ENCODE measurements at places on chromosomes 13 and 19.

GRCh38 chr19:16404396-16404795, 67.4 kb downstream of the EPS15L1 start:
- DNase-seq: no peak
- no peak overlapping the region for H3K4me3 ChIP-seq
- no peaks in the 10 kb centered on the region for H3K27me3 ChIP-seq
- H3K36me3 ChIP-seq: peaks cover 100% of the 10 kb centered on the region
- H3K4me1 ChIP-seq: no peaks in the 10 kb centered on the region

DNA sequence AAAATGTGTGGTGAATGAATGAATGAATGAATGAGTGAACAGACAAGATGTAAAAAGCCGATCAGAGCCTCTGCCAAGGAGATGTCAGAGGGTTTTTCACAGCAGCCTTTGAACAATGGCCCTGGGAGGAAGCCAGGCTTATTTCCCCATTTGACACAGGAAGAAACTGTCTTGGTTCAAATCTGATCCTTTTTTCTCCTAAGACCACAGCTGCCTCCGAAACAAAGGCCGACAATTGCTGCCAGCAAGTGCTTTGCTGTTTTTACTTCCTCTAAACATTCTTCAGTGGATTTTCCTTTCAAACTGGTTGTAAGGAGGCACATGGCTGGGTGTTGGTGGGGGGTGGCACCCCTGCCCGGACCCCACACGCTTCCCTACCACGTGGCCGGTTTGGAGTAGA, 44.2 kb upstream of the HOMER3 start:
- H3K4me3 ChIP-seq: no peak overlapping the region
- peaks cover 40% of the 10 kb centered on the region for H3K4me1 ChIP-seq
- no peak overlapping the region for H3K27ac ChIP-seq
- H3K36me3 ChIP-seq: no peaks in the 10 kb centered on the region
- H3K27me3 ChIP-seq: peaks cover 60% of the 10 kb centered on the region

- no peak overlapping the region for H3K27ac ChIP-seq
- DNase-seq: no peak
- no peaks in the 10 kb centered on the region for H3K4me1 ChIP-seq
- H3K4me3 ChIP-seq: no peak overlapping the region
- no peaks in the 10 kb centered on the region for H3K27me3 ChIP-seq
These were observed 33.9 kb upstream of the SLC7A10 start for GRCh38 chr19:33259539-33259938.

- H3K4me1 ChIP-seq: no peaks in the 10 kb centered on the region
- no peaks in the 10 kb centered on the region for H3K27me3 ChIP-seq
- H3K27ac ChIP-seq: no peak overlapping the region
- no peak for DNase-seq
These were observed 8.5 kb upstream of the ZNF91 start for GRCh38 chr19:23403581-23404324.

DNA sequence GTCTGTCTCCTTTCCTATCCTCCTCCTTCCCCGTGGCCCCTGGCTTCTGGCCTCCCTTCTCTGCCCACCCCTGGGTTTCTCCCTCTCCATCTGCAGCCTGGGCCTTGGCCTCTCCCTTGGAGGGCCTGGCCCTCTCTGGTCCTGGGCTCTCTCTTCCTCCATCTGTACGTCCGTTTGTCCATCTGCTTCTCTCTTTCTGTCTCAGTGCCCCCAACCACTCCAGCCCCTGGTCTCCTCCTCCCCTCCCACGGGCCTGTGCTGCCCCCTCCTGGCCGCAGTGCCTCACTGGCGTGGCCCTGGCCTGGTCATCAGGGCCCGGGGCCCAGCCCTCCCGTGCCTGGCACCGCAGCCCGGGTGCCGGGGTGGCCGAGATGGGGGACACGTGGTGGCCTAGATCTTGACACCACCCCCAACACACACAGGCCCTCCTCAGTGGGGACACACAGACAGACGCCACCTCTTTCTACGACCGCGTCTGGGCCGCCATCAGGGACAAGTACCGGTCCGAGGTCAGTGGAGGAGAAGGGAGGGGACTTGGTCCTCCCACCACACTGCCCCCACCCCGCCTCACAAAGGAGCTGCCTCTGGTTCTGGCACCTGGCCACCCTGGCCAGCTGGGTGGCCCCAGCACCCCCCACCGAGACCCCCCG, 11.3 kb downstream of the PRKCSH start:
- H3K4me1 ChIP-seq: peaks cover 18% of the 10 kb centered on the region
- no peaks in the 10 kb centered on the region for H3K27me3 ChIP-seq
- H3K36me3 ChIP-seq: peaks cover 93% of the 10 kb centered on the region

DNA sequence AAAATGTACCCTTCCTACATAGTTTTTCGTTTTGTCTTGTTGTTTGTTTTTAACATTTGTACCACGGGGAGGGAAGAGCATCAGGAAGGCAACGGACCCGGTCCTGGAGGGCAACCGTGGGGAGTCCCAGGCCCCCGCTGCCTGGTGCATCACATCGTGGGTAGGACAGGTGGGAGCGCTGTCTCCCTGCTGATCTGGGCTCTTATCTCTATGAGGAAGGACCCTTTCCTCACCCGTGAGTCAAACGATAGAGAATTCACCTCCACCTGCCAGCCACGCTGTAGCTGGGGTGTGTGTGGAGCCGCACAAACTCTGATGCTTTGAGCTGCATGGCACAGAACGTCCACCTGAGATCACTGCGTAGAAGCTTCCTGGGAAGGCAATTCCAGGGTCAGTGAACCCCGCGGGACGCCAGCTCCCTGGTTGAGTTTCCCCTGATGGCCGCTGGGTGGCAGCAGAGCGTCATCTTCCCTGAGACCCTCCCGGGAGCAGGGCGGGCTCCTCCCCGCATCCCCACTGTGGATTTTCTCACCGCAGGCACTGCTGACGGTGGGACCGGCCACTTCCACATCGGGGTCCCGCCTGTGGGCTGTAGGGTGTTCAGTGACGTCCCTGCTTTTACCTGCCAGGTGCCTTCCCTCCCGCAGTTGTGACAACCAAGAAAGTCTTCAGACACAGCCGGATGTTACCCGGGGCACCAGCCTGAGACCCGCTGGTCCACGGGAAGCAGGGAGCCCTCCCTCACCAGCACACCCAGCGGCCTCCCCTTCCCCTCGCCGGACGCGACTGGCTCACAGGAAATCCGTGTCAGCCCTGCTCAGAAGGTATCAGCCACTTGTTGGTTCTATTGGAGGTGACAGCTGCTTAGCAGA, 54.7 kb downstream of the ZNF787 start:
- H3K4me3 ChIP-seq: peak overlapping the region; percentile 53
- H3K27ac ChIP-seq: no peak overlapping the region
- no peaks in the 10 kb centered on the region for H3K36me3 ChIP-seq

GRCh38 chr19:11247934-11248333, 8.5 kb downstream of the ANGPTL8 start:
- H3K36me3 ChIP-seq: peaks cover 87% of the 10 kb centered on the region
- no peaks in the 10 kb centered on the region for H3K27me3 ChIP-seq
- H3K4me3 ChIP-seq: no peak overlapping the region
- no peak for DNase-seq
- H3K4me1 ChIP-seq: peaks cover 30% of the 10 kb centered on the region
- peak overlapping the region; percentile 62 for H3K27ac ChIP-seq

DNA sequence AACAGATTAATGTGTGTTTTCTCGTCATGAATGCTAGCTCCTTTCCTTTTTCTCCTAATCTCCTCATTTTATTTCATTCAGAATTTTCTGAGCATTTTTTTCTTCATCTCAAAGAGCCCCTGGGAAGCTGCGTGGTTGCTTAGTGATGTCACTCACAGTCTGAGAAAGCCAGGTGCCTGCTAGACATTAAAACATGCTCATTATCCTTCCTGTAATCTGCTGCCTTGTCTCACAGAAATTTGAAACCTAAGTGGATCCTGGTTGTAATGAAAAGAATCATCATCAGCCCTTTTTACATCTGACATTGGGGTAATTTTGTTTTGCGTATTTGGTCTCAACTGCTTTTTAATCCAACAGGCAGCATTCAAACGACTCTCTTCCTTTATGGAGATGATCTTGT, 108.2 kb upstream of the RNF113B start:
- H3K27ac ChIP-seq: no peak overlapping the region
- H3K27me3 ChIP-seq: no peaks in the 10 kb centered on the region
- no peak for DNase-seq
- H3K4me1 ChIP-seq: no peaks in the 10 kb centered on the region
- H3K4me3 ChIP-seq: no peak overlapping the region

- no peak overlapping the region for H3K4me3 ChIP-seq
- DNase-seq: no peak
- H3K27me3 ChIP-seq: no peaks in the 10 kb centered on the region
- no peak overlapping the region for H3K27ac ChIP-seq
These were observed 96.0 kb downstream of the UBL3 start for GRCh38 chr13:29754473-29754806.

DNA sequence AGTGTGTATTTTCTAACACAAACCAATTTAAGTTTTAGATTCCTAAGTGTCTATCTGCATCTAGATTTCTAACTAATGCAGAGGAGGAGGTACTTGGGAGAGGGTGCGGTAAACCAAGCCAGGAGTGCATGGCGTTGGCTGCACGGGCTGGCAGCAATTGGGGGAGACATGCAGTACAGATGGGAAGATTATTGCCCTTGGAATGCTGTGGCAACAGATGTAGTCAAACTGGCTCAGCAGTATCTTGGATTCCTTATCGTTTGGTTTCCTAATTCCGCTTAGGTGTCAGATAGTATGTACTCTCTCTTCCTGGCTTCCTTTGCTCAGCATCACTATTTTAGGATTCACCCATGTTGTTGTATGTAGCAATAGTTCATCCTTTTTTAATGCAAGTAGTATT, 29.4 kb upstream of the STK24 start:
- H3K36me3 ChIP-seq: no peaks in the 10 kb centered on the region
- H3K27me3 ChIP-seq: no peaks in the 10 kb centered on the region
- no peak for DNase-seq
- no peak overlapping the region for H3K27ac ChIP-seq
- H3K4me3 ChIP-seq: no peak overlapping the region

DNA sequence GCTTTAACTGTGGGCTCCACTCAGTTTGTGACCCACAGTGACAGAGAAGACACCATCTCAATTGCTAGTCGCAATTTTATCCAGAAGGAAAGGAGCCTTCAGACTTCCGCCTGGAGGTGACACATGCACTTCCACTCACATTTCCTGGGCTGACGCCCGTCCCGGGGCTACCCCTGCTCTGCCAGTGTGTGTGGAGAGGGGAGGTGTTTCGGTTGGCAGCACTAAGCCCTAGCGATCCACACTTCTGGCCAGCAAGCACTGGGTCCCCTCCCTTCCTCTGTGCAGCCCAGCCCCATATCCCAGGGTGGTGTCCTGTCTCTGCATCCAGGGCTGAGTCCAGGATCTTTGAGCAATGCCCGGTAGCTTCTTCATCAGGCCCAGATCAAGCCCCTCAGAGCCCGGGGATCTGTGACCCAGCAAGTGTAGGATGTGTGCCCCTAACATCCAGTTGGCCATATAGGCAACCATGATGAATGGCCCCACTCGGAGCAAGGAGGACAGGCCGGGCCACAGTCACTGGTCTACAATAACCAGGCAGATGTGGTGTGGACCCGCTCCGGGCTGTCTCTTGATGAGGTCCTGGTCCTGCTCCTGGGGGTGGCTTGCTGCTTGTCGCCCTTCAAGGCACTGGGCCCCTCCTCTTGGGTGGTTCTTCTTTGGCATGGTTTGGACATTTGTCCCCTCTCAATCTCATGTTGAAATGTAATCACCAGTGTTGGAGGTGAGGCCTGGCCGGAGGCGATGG, 141.9 kb upstream of the SPACA7 start:
- no peak overlapping the region for H3K4me3 ChIP-seq
- no peak overlapping the region for H3K27ac ChIP-seq
- DNase-seq: no peak
- no peaks in the 10 kb centered on the region for H3K36me3 ChIP-seq
- H3K4me1 ChIP-seq: no peaks in the 10 kb centered on the region
- no peaks in the 10 kb centered on the region for H3K27me3 ChIP-seq

GRCh38 chr13:39054112-39054511, 15.9 kb downstream of the NHLRC3 start:
- peaks cover 7% of the 10 kb centered on the region for H3K4me1 ChIP-seq
- no peaks in the 10 kb centered on the region for H3K27me3 ChIP-seq

- no peaks in the 10 kb centered on the region for H3K4me1 ChIP-seq
- H3K27me3 ChIP-seq: no peaks in the 10 kb centered on the region
- H3K36me3 ChIP-seq: no peaks in the 10 kb centered on the region
- H3K4me3 ChIP-seq: no peak overlapping the region
- DNase-seq: no peak
These were observed 105.9 kb downstream of the AKAP11 start for GRCh38 chr13:42377640-42378382.

- H3K36me3 ChIP-seq: no peaks in the 10 kb centered on the region
- H3K4me1 ChIP-seq: peaks cover 26% of the 10 kb centered on the region
- no peak for DNase-seq
- H3K4me3 ChIP-seq: no peak overlapping the region
- peak overlapping the region; percentile 83 for H3K27ac ChIP-seq
These were observed 7.6 kb downstream of the TRPM4 start for GRCh38 chr19:49165111-49165750.

DNA sequence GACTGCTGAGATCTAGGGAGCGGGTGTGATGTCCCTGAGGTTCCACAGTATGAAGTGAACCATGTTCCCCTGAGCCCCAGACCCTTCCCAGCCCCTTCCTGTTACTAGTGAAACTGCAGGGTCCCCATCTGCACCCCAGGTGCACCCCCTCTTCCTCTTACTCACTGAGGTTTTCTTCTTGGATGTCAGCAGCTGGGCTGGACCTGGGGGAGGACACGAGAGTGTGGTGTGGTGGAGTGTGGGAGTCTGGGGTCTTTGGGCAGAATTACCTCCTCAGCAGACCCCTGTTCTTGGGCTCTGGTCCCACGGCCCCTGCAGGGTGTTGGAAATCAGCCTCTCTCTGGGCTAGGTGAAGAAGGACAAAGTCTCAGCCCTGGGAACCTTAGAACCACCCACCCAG, 3.3 kb upstream of the LILRA6 start:
- H3K36me3 ChIP-seq: no peaks in the 10 kb centered on the region
- no peak overlapping the region for H3K4me3 ChIP-seq
- H3K4me1 ChIP-seq: no peaks in the 10 kb centered on the region
- no peak overlapping the region for H3K27ac ChIP-seq
- H3K27me3 ChIP-seq: no peaks in the 10 kb centered on the region
- DNase-seq: no peak

DNA sequence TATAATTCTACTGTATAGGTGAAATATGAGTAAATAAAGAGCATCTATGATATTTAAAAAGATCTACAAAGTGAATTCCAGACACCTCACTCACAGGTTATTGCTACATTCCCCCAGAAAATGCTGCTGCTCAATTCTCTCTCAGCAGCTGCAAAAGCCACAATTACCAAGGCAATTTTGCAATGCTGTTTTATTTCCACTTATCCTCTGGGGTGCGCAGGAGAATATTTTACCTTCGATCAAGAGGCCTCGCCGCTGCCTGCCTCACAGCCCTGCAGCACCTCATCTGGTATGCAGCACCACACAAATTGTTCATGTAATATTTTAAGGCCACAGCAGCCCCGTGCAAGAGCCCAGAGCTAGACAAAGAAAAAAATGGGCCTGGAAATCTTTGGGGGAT, 333.2 kb downstream of the DNAJC15 start:
- no peak for DNase-seq
- no peaks in the 10 kb centered on the region for H3K27me3 ChIP-seq
- no peak overlapping the region for H3K27ac ChIP-seq
- H3K4me1 ChIP-seq: no peaks in the 10 kb centered on the region
- H3K36me3 ChIP-seq: no peaks in the 10 kb centered on the region

GRCh38 chr19:51242881-51243630, 7.8 kb upstream of the SIGLECL1 start:
- H3K36me3 ChIP-seq: no peaks in the 10 kb centered on the region
- H3K27ac ChIP-seq: no peak overlapping the region
- no peak overlapping the region for H3K4me3 ChIP-seq
- DNase-seq: no peak
- no peaks in the 10 kb centered on the region for H3K27me3 ChIP-seq

Measured in esophagus squamous epithelium (tissue), 5 donors.